Activated CD8-positive, alpha-beta T cell treated with anti-CD3 and anti-CD28 coated beads, Interleukin-2, amount 10 ng/mL, durations not matched to agents 7 days and 5 days (primary cell): ENCODE measurements at places on chromosomes 4 and X.

GRCh38 chr4:122346036-122346435 is 32.8 kb upstream of the ADAD1 start:
- DNase-seq: no peak

- no peak for DNase-seq
Measured at GRCh38 chrX:136138939-136139338, 8.4 kb upstream of the FHL1 start.

- no peak for DNase-seq
Measured at GRCh38 chrX:154986826-154987575, 35.5 kb downstream of the F8 start.

DNA sequence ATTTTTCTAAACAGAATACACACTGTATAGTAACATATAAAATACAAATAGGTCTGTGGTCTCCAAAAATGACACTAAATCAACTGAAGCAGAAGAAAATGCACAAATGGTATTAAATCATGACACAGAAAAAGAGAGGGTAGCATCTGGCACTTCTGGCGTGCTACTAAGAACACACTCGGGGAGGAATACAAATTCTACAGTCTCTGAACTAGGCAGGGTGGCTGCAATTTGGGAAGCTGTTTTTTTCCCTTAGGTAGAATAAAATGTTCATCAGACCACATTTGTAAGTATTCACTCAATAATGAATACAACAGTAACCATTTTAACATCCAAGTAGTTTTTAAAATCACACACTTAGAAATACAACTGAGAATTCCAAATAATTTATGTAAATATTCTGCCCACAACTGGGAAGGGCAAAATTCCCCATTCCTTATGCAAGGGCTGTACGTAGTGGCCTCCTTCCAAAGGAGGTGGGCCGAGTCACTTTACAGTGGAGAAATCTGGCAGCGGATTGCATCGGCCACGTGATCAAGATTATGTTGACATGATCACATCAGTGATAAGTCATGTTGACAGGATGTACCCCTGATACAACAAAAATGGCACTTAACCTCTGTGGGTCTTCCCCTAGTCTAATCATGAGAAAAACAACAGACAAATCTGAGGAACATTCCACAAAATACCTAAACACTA is 101.1 kb downstream of the TSPAN5 start:
- no peak for DNase-seq

DNA sequence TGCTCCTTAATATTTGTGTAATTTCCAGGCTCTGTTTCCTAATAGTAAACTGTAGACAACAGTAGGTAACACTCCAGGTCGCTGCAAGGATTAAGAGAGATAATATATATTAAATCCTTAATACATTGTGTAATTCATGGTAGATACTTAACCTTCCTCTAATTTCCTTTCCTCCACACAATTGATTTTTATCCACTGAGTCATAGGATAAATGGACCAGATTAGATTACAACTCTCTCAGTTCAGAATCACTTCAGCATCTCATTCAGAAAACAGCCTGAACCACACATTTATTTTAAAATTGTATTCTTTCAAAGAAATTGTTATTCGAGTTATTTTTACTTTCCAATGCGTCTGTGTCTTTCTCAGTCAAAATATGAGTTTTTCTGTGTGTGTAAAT is 17.1 kb downstream of the GK2 start:
- no peak for DNase-seq

GRCh38 chr4:14877246-14878225 is 124.7 kb upstream of the CPEB2 start:
- DNase-seq: peak; percentile 27

DNA sequence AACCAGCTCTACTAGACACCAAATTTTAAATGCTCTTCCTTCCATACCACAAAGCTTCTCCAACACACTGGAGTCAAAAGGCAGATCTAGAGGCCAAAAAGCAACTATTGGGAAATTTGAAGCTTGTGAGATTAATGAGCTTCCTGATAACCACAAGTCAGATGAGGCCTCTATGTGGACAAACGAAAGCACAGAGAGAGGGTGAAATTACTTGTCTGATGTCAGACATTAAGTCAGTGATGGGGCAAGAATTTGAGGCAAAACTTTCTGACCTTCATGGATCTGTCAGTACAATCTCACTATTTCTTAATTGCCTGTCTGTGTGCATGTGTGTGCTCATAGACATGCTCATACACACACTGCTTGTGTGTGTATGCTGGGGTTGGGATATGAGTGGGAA is 103.6 kb downstream of the GUCY2F start:
- no peak for DNase-seq

GRCh38 chr4:110108422-110108821 is 90.0 kb downstream of the ELOVL6 start:
- DNase-seq: no peak
